ENCODE measurements at places on chromosomes 2 and 18. TPM values are rescaled to one million over a fixed set of nuclear protein-coding genes. Genes with fewer than 3 reads are reported as not detected.

GCG gene
- total RNA-seq, result not detected

CDKL4 gene
- 0.91 TPM for total RNA-seq

NT5DC4 gene
- total RNA-seq, result 0.33 TPM

CPO gene
- not detected for total RNA-seq

SIX2 gene
- total RNA-seq, result 6.2 TPM

VSNL1 gene
- 0.66 TPM for total RNA-seq

POTEC gene
- under 0.01 TPM for total RNA-seq

ARHGEF33 gene
- total RNA-seq, result 0.43 TPM

OTOS gene
- total RNA-seq, result not detected

KIAA2012 gene
- total RNA-seq, result not detected

IL1R2 gene
- total RNA-seq, result 0.13 TPM

PSD4 gene
- total RNA-seq, result 1.4 TPM

RAMP1 gene
- 3.7 TPM for total RNA-seq

TMEM131 gene
- total RNA-seq, result 38.2 TPM

C1GALT1C1L gene
- total RNA-seq, result 0.20 TPM

ABCG8 gene
- total RNA-seq, result not detected

ACADL gene
- total RNA-seq, result 0.33 TPM

FBXO36 gene
- 2.9 TPM for total RNA-seq

RIT2 gene
- total RNA-seq, result not detected
